SIG-M5 (cell line): ENCODE measurements at places on chromosomes 7 and 10.

GRCh38 chr10:97713339-97713825 is at the start of gene MARVELD1:
MARVELD1 (plus strand) TSS chr10:97713730; CDS start chr10:97713877, 147 bp downstream.
- DNase-seq, result no peak

DNA sequence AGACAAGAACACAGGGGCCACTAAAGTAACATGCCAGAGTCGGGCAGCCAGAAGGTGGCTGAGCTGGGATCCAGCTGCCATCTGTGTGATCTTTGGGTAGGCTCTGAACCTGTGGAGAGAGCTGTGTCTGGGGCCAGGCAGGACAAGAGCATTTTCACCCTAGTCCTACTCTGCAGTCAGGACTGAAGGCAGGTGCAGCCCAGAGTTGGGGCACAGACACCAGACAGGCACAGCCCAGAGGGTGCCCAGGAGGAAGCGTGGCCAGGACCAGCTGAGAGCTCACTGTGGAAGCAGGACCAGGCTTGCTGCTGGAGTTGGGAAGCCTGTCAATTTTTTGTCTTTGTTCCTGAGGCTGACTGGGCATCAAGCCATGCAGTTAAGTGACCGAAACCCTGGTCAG is 113.6 kb downstream of the ADCY1 start:
- DNase-seq, result no peak

DNA sequence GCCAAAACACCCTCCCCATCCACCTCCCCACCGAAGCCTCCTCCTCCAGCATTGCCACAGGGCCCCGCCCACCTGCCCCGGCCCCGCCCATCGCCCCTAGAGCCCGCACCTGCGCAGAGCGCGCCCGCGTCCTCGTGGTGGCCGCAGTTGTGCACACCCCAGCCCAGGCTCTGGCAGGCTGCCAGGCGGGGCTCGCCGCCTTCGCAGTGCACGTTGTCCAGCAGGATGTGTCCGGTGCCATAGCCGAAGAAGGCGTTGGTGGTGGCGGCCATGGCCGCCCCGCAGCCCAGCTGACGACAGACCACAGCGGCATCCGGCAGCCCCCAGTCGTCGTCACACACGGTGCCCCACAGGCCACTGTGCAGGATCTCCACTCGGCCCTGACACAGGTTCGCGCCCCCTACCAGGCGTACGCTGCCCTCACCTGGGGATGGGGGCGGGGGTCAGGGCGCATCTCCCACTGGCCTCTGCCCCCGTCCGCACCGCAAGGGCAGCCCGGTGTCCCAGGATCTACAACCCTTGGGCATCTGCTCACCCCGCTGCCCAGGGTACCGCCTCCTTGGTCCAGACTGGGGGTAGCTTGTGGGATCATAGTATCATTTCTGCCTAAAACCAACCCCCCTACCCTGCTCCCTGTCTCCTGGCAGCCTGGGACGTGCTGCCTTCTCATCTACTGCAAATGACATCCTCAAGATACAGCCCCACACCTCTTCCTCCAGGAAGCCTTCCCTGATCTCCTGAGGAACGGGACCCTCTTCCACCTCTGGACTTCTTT is 11.9 kb downstream of the SSC4D start:
- DNase-seq, result no peak

- DNase-seq, result no peak
Observed at GRCh38 chr10:89942217-89942616, 240.8 kb downstream of the KIF20B start.

- no peak for DNase-seq
Observed at GRCh38 chr7:66167773-66168387, 37.3 kb upstream of the TPST1 start.

DNA sequence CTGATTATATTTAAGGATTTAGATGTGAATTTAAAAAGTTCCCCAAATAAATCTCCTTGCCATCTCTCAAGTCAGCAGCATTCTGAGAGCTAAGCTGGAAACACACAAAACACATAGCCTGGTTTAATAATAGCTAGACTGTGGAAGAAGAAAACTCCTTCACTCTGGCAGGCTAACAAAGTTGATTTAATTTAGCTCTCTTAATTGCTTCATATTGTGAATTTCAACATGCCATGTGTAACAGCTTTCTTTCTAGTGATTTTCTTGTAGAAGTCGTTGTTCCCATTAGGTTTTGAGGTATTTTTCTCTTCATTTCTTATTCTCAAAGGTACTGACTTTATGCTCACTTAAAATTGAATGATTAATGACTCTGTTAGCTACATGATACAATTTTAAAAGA is 216.8 kb upstream of the AKR1E2 start:
- DNase-seq, result no peak

DNA sequence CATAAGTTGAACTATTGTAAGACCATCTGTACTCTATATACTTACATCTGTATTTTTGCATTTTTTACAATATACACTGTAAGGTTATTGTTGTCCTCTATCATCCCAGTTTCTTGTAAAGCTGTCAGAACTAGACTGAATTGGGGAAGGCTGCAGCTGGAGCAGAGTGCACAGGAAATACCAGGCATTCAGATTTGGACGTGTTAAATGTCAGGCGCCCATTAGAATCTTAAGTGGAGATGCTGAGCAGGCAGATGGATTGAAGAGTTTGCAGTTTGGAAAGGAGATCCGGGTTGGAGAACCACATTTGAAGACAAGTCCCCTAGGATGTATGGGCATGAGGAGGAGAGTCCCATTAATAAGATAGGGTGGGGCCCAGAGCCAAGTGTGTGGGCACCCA is 40.4 kb downstream of the MTURN start:
- no peak for DNase-seq

DNA sequence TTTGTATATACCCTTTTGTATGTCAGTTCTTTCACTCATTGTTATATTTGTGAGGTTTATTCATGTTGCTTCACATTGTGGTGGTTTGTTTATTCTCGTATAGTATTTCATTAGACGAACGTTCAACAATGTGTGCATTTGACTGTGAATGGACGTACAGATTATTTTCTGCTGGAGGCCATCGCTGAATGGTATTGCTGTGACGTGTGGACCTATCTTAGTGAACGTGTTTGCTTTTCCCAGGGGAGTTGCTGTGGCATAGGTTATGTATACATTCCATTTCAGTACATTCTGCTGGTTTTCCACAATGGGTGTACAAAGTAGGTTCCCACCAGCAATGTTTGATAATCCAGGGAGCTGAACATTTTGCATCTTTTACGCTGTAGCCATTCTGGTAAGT is 31.1 kb upstream of the PLEKHS1 start:
- no peak for DNase-seq

- DNase-seq, result no peak
Observed at GRCh38 chr7:131111081-131111576, 216.5 kb upstream of the MKLN1 start.

DNA sequence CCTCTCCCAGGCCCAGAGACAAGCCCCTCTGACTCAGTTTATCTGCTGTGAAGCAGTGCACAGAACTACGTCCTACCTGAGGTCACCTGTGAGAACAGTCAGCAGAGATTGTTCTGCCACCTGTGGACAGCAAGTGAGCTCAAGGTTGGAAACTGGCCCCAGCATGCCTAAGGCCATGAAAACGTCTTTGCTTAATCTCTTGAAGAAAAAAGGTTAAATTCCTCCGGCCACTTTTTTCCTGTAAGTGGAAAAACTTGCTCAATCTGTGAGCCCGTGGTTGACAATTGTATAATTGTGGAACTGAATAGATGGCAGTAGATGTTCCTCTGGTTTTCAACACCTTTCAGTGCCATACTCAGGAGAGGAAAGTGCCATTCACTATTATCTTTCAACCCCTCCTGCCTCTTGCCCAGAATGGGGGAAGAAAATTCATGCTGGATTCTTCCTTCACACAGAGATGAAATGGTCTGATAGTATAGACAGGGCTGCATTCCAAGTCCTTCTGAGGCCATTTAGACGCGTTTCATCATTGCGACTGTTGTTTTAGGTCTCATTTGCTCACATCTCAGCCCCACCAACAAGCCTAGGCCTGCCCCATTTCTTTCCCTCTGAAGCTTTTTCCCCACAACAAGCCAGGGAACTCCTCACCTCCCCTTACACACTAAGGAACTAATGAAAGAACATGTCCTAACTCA is 292.9 kb downstream of the FZD1 start:
- no peak for DNase-seq

DNA sequence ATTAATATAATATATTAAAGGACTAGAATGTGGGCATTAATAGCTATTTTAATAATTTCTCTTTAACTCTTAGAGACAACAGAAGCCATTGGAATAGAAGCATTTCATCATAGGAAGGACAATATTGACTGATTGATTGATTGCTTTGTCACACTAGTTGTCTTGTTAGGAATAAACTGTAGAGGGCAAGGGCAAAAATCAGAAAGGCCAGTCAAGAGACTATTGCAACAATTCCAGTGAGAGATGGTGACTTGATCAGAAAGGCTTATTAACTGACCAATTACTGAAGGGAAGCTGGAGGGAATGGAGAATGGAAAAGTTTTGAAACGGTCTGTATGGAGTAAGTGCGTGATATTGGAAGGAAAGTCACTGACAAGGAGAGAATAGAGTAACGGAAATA is 87.3 kb downstream of the RUNDC3B start:
- DNase-seq, result no peak

DNA sequence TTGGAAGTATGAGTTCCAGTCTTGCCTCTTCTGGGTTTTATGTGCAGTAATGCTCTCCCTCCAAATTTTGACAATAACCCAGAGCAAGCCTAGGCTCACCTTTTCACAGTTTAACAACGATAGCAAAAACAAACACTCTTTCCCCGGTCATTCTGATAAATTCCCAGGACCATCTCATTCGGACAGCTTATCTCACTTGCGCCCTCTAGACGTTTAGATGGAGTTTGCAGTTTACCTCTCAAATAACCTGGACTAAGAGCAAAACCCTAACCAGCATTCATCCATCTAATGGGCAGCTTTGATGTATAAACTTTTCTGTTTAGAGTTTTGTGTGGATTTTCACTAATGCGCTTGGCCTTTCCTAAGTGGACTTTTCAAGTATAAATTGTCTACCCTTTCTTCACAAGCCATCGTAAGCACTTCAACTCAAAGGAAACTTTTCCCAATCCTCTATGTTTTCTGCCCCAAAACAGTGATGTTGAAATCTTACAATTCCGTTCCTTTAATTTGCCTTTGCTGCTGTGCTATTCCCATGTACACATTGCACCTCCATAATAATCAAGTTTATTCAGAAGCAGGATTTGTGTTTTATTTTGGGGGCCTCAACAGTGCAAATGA is 114.9 kb downstream of the HDAC9 start:
- DNase-seq, result no peak

- no peak for DNase-seq
Observed at GRCh38 chr7:40646717-40647116, 511.9 kb downstream of the SUGCT start.

GRCh38 chr7:51354897-51355296 is 38.3 kb upstream of the COBL start:
- DNase-seq, result no peak

DNA sequence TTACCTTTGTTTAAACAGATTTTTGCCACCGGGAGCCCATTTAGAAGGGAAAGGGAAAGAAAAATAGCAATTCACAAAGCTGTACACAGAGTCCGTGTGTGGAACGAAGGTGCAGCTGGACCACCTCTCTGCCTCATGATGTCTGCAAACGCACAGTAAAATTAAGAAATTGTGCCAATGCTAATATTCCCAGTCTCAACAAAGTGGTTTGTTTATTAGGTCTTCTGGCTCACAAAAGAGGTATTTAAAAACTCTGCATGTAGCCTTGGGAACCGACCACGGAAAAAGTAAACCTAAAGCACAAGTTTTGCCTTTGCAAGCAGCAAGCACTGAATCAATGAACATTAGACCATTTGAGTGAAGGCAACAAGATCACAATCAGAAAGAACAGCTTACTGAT is 57.7 kb downstream of the CREB3L2 start:
- no peak for DNase-seq

DNA sequence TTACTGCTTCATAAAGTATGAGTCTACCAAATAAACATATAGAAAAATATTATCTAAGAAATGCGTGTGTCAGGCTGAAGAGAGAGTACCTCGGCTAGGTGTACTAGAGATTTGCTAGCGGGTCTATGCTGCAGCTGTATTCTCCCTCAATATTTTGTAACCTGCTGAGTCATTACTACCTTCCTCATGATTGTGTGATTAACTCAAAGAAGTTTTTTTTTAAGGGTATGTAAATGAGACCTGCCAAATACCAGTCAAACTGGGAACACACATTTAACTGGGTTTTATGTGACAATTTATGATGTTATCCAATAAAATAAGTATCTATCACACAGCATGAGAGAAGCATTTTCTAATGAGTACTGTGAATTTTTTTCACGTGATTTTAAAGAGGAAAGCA is 180.4 kb downstream of the RNF133 start:
- no peak for DNase-seq

DNA sequence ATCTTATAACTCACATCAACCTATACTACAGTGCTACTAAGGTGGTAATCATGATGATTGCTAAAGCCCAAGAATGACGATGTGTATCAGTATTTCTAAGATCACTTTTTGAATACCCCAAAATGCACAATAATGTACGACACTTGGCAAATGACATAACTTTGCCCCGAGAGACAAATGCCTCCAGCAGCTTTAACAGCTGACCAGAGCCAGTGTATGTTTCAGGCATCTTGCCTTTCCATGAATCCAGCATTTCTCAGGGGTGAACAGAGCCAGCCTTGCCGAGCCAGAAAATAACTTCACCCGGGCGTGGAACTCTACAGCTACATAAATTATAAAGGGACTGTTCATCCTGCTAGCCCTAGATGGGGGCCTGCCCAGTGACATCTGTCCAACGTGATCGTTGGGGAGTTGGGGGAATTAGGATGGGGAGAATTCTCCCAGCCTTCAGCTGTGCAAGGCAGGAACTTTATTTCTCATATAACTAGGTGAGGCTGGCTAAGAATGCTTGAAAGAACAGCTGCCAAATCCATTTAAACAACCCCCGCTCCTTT is 1.8 kb downstream of the IGFBP3 start:
- no peak for DNase-seq

DNA sequence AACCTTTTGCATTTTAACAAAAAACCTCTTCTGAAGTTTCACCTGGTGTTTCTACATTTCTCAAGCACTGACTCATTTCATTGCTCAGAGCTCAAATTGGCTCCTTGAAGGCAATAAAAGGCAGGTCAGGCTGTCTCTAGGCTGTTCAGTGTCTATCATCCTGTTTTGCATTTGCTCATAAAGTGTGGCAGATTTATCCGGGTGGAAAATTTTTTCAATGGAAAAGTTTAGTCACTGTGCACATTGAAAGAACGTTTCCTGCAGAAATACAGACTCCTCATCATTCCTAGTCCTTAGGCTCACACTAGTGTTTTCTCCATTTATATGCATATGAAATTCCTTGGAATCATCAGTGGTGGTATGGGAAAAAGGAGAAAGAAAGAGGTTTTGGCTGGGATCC is 114.2 kb upstream of the DGKB start:
- no peak for DNase-seq
